ENCODE measurements at places on chromosomes 2 and 18. TPM values are rescaled to one million over a fixed set of nuclear protein-coding genes. Genes with fewer than 3 reads are reported as not detected.

ZNF519 gene
- 2.1 TPM for total RNA-seq

TNFRSF11A gene
- total RNA-seq: 6.3 TPM

FBXO15 gene
- total RNA-seq: 1.6 TPM

RRM2 gene
- total RNA-seq: 244 TPM

ATP8B1 gene
- 9.9 TPM for total RNA-seq

MERTK gene
- 2.1 TPM for total RNA-seq

FECH gene
- 44.6 TPM for total RNA-seq

SIX3 gene
- 0.41 TPM for total RNA-seq

IL1R2 gene
- total RNA-seq: 0.71 TPM

ZBTB7C gene
- 0.05 TPM for total RNA-seq

HAUS1 gene
- total RNA-seq: 30.9 TPM
